Sigmoid colon (tissue), 7 donors: ENCODE measurements at places on chromosomes 2 and 18. TPM values are rescaled to one million over a fixed set of nuclear protein-coding genes. Genes with fewer than 3 reads are reported as not detected.

C2orf80 gene
- total RNA-seq: not detected

FIGN gene
- total RNA-seq: 7.1 TPM

IL36B gene
- total RNA-seq: not detected

LDLRAD4 gene
- 17.2 TPM for total RNA-seq

SPRED2 gene
- 6.1 TPM for total RNA-seq

RETREG2 gene
- 46.4 TPM for total RNA-seq

SYT4 gene
- total RNA-seq: 6.1 TPM

PLGLB2 gene
- not detected for total RNA-seq

DNA sequence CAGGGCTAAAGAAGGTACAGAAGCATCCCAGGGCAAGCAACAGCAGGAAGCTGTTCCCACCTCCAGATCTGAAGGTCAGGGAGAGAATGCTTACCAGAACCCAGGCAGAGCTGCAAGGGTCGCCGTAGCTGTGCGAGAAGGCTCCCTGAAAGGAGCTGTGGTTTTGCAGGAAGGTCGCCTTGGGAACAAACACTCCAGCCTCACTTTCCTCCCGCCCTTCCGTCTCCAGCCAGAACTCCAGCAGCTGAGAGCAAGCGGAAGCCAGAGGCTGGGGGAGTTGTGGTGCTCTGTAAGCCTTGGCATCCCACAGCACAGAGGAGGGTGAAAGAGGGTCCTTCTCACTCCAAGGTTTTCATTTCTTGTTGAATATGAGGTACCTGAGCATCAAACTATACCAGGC is 18.3 kb upstream of the ICOS start:
- no peak overlapping the region for H3K4me3 ChIP-seq
- peaks cover 13% of the 10 kb centered on the region for H3K4me1 ChIP-seq
- no peaks in the 10 kb centered on the region for H3K36me3 ChIP-seq
- no peak for DNase-seq

- H3K27me3 ChIP-seq: no peaks in the 10 kb centered on the region
- H3K36me3 ChIP-seq: no peaks in the 10 kb centered on the region
- peaks cover 26% of the 10 kb centered on the region for H3K4me1 ChIP-seq
- H3K27ac ChIP-seq: no peak overlapping the region
- DNase-seq: no peak
Measured at GRCh38 chr2:12151716-12152115, 405.3 kb downstream of the LPIN1 start.

DNA sequence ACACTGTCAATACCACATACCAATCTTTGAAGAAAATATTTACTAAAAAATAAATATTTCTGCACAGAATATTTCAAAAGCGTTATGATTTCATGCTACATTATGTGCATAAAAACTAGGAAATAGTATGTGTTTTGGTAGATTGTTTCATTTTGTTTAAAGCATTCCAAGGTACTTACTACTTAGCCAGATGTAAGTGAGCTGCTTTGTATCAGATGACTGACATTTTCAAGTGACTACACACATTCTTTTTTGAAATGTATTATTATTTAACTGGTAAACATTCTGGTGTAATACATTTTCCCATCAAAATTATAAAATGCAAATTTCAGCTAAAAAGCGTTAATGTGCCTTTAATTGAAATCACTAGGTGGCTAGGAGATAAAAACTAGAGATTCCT is 21.5 kb downstream of the GCA start:
- no peaks in the 10 kb centered on the region for H3K27me3 ChIP-seq
- H3K27ac ChIP-seq: no peak overlapping the region
- no peaks in the 10 kb centered on the region for H3K36me3 ChIP-seq

GRCh38 chr2:235244255-235245220 is 249.3 kb upstream of the AGAP1 start:
- H3K27me3 ChIP-seq: no peaks in the 10 kb centered on the region
- no peak overlapping the region for H3K27ac ChIP-seq
- no peak for DNase-seq

DNA sequence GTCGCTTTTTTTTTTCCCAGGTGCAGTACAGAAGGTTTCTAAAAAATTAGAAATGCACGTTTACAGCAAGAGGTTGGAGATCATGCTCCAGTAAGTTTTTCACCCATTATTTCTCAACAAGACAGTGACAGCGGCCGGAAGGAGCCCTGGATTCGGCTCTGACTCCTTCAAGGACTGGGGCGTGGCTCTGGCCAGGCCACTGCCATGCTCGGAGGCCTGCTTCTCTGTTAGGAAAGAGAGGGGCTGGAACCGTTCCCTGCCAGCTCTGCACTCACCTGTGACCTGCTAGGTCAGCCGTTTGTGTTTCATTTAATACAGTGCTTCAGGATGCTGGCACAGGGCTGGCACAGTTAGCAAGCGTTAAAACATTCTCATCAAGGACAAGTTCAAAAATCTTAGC is 6.7 kb upstream of the IAH1 start:
- no peaks in the 10 kb centered on the region for H3K27me3 ChIP-seq
- no peak overlapping the region for H3K27ac ChIP-seq
- peaks cover 26% of the 10 kb centered on the region for H3K36me3 ChIP-seq
- no peak for DNase-seq
- H3K4me1 ChIP-seq: peaks cover 6% of the 10 kb centered on the region
- no peak overlapping the region for H3K4me3 ChIP-seq

DNA sequence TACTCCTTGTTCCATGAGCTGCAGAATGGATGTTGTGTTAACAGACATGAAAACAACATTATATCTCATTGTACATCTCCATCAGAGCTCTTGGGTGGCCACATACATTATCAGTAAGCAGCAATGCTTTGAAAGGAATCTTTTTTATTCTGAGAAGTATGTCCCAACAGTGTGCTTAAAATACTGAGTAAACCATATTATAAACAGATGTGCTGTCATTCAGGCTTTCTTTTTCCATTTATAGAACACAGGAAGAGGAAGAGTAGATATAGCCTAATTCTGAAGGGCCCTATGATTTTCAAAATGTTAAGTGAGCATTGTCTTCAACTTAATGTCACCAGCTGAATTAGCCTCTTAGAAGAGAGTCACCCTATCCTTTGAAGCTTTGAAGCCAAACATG is 44.3 kb upstream of the CABYR start:
- H3K27me3 ChIP-seq: no peaks in the 10 kb centered on the region
- peaks cover under 1% of the 10 kb centered on the region for H3K4me1 ChIP-seq
- H3K36me3 ChIP-seq: peaks cover 5% of the 10 kb centered on the region
- H3K27ac ChIP-seq: no peak overlapping the region
- no peak for DNase-seq

GRCh38 chr2:45506756-45507155 is 104.3 kb downstream of the SRBD1 start:
- H3K27ac ChIP-seq: no peak overlapping the region
- no peaks in the 10 kb centered on the region for H3K36me3 ChIP-seq
- no peaks in the 10 kb centered on the region for H3K4me1 ChIP-seq
- H3K4me3 ChIP-seq: no peak overlapping the region

DNA sequence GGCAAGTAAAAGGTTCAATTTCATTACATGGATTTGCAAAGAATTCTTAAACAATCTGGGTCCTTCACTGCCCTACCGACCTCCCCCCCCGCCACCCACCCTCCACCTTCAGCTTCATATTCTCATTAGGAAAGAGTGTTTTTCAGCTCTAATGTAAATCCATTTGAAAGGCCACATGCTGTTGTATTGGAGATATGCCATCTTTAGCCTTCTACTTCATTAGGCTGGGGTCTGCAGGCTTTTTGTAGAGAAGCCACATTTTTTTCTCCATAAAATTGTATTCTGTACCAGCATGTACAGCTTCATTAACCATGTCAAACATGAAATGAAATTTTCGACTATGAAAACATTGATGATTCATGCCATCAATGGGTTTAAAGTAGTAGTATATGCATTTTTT is 42.8 kb upstream of the THUMPD2 start:
- H3K4me3 ChIP-seq: no peak overlapping the region
- H3K27ac ChIP-seq: no peak overlapping the region
- H3K36me3 ChIP-seq: no peaks in the 10 kb centered on the region
- H3K4me1 ChIP-seq: no peaks in the 10 kb centered on the region

- no peak overlapping the region for H3K27ac ChIP-seq
- no peak overlapping the region for H3K4me3 ChIP-seq
- H3K27me3 ChIP-seq: no peaks in the 10 kb centered on the region
- H3K36me3 ChIP-seq: no peaks in the 10 kb centered on the region
- no peak for DNase-seq
Measured at GRCh38 chr18:48728204-48728833, 189.5 kb downstream of the CTIF start.

- no peaks in the 10 kb centered on the region for H3K36me3 ChIP-seq
- H3K27ac ChIP-seq: peak overlapping the region; percentile 21
- no peaks in the 10 kb centered on the region for H3K27me3 ChIP-seq
Measured at GRCh38 chr2:39141334-39142271, 20.8 kb upstream of the SOS1 start.
